ENCODE measurements at places on chromosomes 4 and X. TPM values are rescaled to one million over a fixed set of nuclear protein-coding genes. Genes with fewer than 3 reads are reported as not detected.

DNA sequence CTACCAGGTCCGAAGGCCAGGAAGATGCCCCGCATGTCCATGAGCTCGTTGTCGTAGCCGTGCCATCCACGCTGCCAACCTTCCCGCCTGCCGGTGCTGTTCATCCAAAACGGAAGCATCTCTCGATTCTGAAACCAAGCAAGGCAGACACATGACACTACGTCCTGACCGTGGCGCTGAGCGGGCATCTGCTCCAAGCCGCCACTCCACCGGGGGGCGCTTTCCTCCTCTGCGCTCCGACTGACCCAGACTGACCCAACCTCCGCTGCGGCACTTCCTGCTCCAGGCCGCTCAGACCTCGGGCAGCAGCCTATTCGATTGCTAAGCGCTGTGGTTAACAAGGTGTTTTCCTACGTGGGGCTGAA lies 120.5 kb downstream of the ENPP6 start:
- no peaks in the 10 kb centered on the region for H3K36me3 ChIP-seq
- DNase-seq = no peak
- peaks cover 5% of the 10 kb centered on the region for H3K27me3 ChIP-seq
- peak overlapping the region; percentile 22 for H3K4me3 ChIP-seq

DNA sequence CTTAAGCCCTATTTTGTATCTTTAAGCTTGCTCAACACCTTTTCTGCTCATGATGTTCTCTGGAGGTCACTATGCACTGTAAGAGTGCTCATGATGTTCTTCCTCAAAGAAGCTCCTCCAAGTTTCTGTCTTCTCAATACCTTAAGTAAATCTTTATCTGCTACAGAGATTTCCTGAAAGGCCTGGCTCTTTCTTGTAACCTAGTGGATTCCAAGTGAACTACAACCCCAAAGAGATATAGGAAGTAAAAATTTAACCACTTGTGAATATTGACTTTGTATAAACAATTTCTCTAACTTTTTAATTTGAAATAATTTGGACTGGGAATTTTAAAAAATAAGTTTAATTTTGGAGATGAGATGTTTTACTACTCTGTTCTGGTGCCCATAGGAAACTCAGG lies 39.3 kb upstream of the XK start:
- H3K36me3 ChIP-seq = no peaks in the 10 kb centered on the region
- H3K27me3 ChIP-seq = no peaks in the 10 kb centered on the region
- H3K4me3 ChIP-seq = no peak overlapping the region
- H3K4me1 ChIP-seq = no peaks in the 10 kb centered on the region
- DNase-seq = no peak

- peak overlapping the region; percentile 62 for H3K27ac ChIP-seq
- peaks cover 16% of the 10 kb centered on the region for H3K4me1 ChIP-seq
- H3K36me3 ChIP-seq = no peaks in the 10 kb centered on the region
- peak; percentile 46 for DNase-seq
- peak overlapping the region; percentile 89 for H3K4me3 ChIP-seq
Measured at GRCh38 chrX:132023896-132024386, 839 bp downstream of the STK26 start.

DNA sequence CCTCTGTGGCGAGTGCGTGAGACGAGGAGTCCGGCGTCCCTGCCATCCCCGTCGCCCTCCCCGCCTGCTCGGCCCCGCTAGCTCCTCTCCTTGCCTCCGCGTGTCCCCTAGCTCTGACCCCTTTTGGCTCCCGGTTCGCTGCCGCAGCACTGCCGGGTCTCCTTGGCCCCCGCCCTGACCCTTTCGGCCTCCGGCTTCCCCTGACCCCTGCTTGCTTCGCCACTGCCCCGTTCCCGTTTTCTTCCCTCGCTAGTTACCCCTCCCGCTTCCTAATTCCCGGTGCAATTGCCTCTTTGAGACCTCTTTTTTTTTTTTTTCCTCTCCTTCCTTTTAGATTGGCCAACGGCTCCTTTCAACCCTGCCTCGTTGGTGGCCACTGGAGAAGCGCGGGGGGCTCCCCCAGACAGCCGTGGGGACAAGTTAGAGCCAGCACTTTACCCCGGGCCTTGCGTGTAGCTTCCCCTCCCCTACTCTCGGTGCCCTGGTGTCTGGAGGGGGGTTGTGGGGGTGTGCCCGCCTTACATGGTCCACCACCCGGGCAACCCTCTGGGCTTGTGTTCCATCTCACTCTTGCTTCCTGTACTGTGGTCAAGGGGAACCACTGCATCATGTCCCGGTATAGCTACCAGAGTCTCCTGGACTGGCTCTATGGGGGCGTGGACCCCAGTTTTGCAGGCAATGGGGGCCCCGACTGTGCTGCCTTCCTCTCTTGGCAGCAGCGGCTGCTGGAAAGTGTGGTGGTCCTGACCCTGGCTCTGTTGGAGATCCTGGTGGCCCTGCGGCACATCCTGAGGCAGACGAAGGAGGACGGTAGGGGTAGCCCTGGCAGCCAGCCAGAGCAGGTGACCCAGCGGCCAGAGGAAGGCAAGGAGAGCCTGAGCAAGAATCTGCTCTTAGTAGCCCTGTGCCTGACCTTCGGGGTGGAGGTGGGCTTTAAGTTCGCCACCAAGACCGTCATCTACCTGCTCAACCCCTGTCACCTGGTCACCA lies 548 bp downstream of the TMEM164 start:
- H3K36me3 ChIP-seq = peaks cover 3% of the 10 kb centered on the region
- peaks cover 27% of the 10 kb centered on the region for H3K4me1 ChIP-seq
- DNase-seq = no peak
- H3K4me3 ChIP-seq = peak overlapping the region; percentile 81
- H3K27ac ChIP-seq = no peak overlapping the region

- no peak overlapping the region for H3K27ac ChIP-seq
- no peaks in the 10 kb centered on the region for H3K36me3 ChIP-seq
- H3K4me3 ChIP-seq = no peak overlapping the region
Measured at GRCh38 chr4:15729910-15730533, 27.2 kb downstream of the BST1 start.

DNA sequence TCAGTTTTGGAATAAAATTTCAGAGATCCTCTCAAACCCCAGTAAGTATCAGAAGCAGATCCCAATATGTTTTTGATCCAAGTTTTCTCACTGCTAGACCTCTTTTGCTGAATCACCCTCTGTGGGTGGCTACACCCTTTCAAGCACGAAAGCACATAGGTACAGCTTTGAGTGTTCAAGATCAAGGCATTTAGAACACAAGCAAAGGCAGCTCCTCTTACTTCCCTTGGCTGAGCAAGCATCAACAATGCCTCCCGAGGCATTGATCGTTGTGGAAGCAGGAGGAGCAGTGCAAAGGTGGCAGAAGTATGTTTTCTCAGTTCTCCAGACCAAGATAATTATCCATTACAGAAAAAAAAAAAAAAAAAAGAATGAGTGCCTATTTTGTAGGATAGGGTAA lies 72.0 kb upstream of the TSPAN7 start:
- no peaks in the 10 kb centered on the region for H3K27me3 ChIP-seq
- no peaks in the 10 kb centered on the region for H3K4me1 ChIP-seq
- no peak for DNase-seq
- no peaks in the 10 kb centered on the region for H3K36me3 ChIP-seq
- no peak overlapping the region for H3K27ac ChIP-seq
- H3K4me3 ChIP-seq = no peak overlapping the region

DNA sequence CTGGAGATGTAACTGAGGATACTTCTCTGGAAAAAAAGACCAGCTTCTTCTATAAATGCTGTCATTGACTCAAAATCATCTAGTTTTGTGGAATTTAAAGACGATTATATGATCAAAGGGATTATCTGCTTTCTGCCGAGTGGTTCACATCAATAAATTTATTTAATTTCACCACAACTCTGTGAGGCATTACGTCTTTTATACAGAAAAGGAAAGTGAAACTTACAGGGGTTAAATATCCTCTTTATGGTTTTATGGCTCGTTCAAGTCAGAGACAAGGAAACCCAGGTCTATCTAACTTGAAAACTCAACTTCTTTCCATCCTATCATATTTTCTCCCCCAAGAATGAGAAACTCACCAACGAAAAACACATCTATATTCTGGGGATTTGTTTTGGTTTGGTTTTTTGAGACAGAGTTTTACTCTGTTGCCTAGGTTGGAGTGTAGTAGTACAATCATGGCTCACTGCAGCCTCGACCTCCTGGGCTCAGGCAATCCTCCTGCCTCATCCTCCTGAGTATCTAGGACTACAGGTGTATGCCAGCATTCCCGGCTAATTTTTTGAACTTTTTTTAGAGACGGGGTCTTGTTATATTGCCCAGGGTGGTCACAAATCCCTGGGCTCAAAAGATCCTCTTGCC lies 377.9 kb upstream of the EMCN start:
- DNase-seq = no peak
- no peaks in the 10 kb centered on the region for H3K36me3 ChIP-seq
- H3K4me3 ChIP-seq = peak overlapping the region; percentile 57
- H3K27ac ChIP-seq = peak overlapping the region; percentile 16
- peaks cover 3% of the 10 kb centered on the region for H3K27me3 ChIP-seq

DNA sequence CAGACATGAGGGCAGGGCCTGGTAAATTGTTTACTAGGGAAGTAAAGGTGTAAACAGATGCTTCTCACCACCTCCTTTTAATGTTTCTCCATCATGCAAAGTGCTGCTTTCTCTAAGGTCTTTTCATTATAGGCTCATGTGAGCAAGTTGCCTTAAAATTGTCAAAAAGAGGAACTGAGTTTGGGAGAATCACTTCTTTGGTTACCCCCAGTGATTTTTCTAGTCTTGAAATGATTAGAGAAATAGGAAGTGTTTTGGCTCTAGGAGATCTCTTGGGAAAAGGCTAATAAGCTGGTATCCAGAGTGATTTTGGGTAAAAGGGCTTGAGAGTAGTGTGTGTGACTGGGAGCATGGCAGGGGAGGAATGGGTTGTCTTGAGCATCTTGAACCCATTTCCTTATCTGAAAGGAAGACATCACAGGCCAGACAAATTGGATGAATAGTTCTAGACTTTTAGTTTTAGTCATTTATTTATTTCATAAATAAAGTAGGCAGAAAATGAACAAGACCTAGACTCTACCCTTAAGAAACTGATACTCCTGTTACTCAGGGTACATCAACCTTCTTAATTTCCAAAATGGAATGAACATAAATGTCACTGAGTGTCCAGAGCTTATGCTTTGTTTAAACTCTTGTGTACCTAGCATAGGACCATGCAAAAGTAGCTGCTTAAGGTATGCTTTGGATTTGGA lies 14.2 kb downstream of the GRPR start:
- H3K36me3 ChIP-seq = no peaks in the 10 kb centered on the region
- H3K27me3 ChIP-seq = no peaks in the 10 kb centered on the region
- no peak overlapping the region for H3K27ac ChIP-seq
- DNase-seq = no peak
- H3K4me1 ChIP-seq = no peaks in the 10 kb centered on the region

DNA sequence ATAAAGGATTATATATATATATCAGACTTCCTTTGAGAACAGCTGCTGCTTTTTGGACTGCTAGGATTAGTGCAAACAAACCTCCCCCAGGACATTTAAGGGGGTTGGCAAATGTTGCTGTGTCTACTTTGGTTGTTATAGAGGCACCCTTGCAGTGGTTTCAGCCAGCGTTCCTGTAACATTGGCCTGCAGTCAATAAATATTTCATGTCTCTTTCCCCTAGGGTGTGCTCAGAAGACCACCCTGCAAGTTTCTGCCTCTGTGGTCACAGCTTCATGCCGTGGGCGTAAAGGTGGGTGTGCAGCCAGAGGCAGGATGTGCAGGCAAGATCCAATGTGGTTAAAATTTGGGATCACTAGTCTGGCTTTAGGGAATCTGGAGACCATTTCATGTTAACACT lies 28.9 kb downstream of the FGF5 start:
- no peaks in the 10 kb centered on the region for H3K27me3 ChIP-seq
- H3K4me3 ChIP-seq = no peak overlapping the region
- no peaks in the 10 kb centered on the region for H3K4me1 ChIP-seq
- H3K36me3 ChIP-seq = no peaks in the 10 kb centered on the region

Gene MAGEA8
- not detected for total RNA-seq

Gene PAGE1
- not detected for total RNA-seq

Gene TLL1
- total RNA-seq = not detected
